ENCODE measurements at places on chromosomes 2 and 18. TPM values are rescaled to one million over a fixed set of nuclear protein-coding genes. Genes with fewer than 3 reads are reported as not detected.
A peak's percentile ranks its signal among the peaks of the same experiment; 100 is the strongest.

CACNB4 gene
- 14.3 TPM for total RNA-seq

NETO1 gene
- not detected for total RNA-seq

AKAIN1 gene
- total RNA-seq: not detected

REG1A gene
- total RNA-seq: not detected

- DNase-seq: peak; percentile 88
Observed at GRCh38 chr18:3596637-3597384, 146.8 kb downstream of the TGIF1 start.

DNA sequence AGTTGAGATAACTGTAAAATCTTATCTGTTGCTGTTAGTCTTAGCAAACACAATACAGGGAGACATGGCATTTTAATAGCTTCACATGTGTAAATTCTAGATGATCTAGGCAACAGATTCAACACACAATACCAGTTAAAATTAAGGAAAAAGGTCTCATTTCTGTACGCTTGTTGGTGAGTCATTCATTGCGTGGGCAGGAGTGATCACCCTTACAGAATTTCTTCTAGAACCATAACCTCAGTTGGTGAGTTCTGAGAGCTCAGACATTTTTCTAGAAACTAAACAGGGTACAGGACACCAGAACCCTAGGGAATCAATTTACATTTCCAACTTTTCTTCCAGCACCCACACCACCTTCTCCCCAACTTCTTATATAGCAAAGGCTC, 81.9 kb downstream of the SLC8A1 start:
- no peak for DNase-seq

DNA sequence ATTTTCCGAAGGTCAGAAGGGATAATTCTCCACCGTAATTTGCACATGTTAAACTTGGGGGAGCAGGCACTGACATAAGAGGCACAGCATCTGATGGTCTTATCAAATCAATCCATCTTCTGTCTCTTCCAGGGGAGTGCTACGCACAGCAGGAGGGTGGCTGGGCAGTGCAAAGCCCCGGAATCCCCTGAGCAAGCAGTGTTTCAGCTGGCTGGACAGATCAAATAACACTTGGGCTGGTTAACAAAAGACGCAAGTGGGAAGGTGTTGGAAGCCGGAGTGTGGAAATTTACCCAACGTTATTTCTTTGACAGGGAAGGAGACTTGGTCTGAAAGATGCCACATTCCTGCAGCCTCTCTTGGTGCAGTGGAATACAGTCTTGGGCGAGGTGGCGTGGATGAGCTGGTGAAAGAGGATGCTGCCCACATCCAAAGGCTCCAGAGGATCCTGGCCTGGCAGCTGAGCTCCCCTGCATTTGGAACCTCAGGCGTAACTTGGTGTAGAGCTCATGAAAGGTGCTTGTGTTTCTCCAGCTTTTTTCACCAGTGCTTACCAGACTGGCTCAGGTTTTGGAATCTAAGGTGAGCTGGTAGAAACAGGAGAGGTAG, 103.0 kb downstream of the MAPK4 start:
- DNase-seq: no peak

GRCh38 chr18:10552226-10552625, 26.4 kb downstream of the NAPG start:
- no peak for DNase-seq

- no peak for DNase-seq
Observed at GRCh38 chr2:229748950-229749349, 34.6 kb upstream of the DNER start.

DNA sequence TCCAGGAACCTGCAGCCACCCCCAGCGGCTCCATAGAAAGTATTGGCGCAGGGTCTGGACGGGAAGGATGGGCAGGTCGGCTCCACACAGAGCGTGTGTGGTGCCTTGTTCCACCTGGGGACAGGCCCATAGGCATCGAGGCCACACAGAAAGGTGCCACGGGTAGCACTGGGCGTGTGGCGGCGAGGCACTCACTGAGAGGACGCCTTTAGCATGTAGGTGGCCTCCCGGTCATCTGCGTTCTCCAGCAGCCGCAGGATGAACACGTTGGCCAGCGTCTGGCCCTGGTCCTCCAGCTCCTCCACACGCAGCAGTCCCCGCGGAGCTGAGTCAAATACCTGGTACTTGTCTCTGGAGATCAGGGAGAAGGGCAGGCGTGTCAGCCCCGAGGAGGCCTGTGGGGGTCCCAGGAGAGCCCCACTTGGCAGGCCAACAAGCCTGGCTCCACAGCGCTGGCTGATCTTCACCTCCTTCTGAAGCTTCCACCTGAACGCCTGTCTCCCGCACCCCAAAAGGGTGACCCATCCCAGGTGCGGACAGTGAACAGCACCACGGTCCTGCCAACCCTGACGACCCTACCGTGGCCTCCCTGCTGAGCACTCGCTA, 13.2 kb downstream of the SNORC start:
- no peak for DNase-seq

DNA sequence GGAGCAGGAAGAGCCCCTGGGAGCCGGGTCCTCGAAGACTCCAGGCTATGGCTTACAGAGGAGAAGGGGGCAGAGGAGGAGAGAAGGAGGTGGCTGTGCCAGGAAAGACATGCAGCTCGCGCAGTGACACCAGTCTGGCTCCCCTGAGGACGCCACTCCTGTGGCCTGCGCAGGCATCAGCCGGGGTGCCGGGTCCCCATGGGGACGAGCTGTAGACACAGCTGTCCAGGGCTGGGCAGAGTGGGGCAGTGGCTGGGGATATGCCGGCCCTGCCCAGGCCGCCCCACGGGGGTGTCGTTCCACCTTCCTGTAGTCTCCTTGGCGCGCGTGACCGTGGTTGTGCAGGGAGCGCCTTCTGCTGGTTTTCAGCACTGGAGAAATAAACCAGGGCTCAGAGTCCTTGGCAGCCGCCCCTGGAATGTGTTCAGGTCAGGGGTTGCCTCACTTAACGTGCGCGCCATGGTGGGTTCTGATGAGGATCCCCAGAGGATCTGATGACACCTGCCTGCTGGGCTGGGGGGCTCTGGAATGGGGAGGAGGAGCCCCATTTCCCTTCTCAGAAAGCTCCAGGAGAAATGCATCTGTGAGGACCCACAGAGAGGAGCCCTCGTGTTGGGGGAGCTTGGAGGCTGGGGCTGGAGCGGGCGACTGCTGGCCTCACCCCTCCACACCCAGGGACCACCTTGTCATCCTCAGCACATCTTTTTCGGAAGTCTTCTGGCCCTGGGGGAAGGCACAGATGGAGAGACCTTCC, 26.7 kb downstream of the RAMP1 start:
- no peak for DNase-seq

GRCh38 chr18:65946777-65947176, 196.0 kb downstream of the CDH7 start:
- no peak for DNase-seq
